Lower lobe of right lung (tissue), 2 donors: ENCODE measurements at places on chromosomes 4 and X.

- DNase-seq: no peak
Measured at GRCh38 chr4:39024311-39024865, 7.8 kb downstream of the TMEM156 start.

DNA sequence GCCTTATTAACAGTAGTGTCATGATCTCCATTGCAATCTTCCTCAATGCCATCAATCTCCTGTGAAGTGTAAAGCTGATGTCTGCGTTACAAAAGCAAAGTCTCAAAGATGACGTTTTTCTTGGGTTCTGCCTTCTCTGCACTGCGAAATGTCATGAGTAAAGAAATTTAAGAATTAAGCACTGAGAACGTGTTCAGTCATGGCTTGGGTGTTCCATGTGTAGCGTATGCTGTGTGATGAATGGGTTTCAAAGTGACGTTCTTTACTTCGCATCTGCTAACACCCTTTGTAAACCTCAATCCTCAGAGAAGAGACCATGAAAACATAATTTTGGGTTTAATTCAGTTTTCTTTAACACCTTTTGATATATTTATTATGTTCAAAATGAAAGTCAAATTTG, 999 bp downstream of the NAP1L5 start:
- no peak for DNase-seq

DNA sequence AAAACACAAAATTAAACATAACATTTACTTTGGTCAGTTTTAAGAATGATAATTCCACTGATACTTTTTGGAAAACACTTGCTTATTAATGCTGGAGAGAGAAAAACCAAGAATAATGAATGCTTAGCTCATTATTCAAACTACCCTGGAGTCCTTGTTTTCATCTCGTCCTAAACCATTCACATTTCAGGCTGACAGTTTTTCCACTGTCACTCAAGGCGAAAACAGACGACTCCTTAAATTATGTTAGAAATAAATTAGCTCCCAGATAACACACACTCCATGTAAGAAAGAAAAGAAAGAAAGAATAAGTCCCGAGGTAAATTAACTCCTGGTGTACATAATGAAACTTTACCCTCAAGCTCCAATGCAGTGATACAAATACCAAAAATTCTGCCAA, 33.5 kb downstream of the TLR10 start:
- no peak for DNase-seq

GRCh38 chr4:170091069-170091696, 1.4 kb upstream of the AADAT start:
- DNase-seq: peak; percentile 49

GRCh38 chr4:136311774-136312173, 1220.5 kb downstream of the PCDH18 start:
- no peak for DNase-seq
